ENCODE measurements at places on chromosomes 3 and 15.

- DNase-seq, result no peak
Measured at GRCh38 chr15:41581110-41581509, 22.1 kb downstream of the TYRO3 start.

GRCh38 chr15:48414015-48414414 lies 82.8 kb downstream of the DUT start:
- no peak for DNase-seq

DNA sequence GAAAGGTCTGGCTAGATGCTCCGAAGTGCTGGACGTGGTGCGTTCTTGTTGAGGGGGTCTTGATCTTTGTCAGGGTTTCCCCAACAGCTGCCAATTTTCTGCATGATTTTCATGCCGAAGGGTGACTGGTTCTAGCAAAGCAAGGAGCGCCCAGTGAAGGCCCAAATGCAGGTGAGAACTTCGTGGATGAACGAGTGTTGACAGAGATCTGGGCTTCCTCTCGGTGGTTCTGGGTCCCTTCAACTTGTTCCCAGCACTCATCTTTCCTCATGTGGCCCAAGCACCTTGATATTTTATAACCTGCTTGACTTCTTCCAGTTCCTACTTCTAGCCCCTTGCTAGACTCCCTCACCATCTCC lies 40.8 kb upstream of the TFRC start:
- DNase-seq, result no peak

DNA sequence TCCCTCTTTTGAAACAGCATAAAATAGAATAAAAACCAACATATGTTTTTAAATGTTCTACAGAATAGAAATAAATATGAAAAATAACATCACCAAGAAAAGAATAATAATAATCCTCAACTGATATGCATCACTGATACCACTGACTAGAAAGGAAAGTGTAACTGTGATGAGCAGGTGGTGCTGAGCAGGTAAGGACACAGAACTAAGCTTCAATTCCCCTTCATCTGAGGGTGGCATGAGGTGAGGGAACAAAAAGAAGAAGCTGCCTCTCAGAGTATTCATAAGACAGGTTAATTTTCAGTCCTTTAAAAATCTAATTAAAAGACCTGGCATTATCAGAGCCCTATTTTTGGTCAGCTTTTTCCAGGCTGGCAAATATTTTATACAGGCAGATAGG lies 216.3 kb downstream of the PLCH1 start:
- no peak for DNase-seq

DNA sequence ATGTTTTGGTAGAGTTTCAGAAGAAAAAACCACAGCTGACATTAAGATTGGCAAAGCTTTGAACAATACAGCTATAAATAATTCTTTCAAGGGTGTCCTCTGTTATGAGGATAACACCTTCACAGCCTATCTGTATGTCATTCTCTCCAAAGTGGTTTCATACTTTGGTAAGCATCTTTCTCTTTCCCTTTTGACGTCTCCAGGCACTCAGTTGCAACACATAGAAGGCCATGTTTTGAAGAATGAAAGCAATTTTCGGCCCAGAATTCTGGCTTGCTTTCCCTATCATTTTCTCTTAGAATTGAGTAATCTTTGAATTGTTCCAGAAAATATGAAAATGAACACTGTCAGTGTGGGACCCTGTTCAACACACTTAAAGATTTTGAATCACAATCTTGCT lies 200.0 kb upstream of the CBLB start:
- DNase-seq, result no peak

DNA sequence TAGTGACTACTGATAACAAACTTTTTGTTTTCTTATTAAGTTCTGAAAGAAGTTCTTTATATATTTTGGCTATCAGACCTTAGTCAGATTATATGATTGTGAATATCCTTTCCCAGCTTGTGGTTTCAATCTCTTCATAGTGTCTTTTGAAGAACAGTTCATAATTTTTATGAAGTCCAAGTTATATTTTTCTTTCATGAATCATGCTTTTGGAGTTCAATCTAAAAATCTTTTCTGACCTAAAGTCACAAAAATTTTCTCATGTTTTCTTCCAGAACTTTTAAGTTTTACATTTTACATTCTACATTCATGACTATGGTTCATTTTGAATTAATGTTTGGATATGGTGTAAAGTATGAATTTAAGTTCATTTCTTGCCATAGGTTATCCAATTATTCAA lies 34.2 kb upstream of the OCA2 start:
- DNase-seq, result no peak
